Stimulated activated naive B cell treated with anti-CD40 and anti-IgM and Interleukin-4, amounts not matched to agents 10 μg/mL and 1 μg/mL and 100 μg/mL, for 72 hours (primary cell): ENCODE measurements at places on chromosomes 2 and 18.

DNA sequence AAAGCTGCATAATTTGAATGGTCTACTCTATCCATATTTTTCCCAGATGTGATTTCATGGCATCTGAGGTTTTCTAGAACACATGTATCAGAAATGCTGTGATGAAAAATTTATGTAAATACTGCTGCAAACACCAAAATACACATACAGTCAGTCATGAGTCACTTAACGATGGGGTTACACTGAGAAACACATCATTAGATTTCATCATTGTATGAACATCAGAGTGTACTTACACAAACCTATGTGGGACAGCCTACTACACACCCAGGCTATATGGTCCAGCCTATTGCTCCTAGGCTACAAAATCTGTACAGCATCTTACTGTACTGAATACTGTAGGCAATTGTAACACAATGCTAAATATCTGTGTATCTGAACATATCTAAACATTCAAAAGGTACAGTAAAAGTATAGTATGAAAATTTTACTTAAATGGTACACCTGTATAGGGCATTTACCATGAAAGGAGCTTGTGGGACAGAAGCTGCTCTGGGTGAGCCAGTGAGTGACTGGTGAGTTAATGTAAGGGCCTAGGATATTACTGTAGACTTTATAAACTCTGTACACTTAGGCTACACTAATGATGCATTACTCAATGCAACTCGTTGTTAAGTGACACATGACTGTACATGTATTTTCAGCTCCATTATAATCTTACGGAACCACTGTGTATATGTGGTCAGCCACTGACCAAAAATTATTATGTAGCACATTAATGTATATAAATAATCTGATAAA, 33.5 kb downstream of the PNO1 start:
- DNase-seq = no peak

- DNase-seq = no peak
Observed at GRCh38 chr2:8271461-8271860, 410.4 kb upstream of the ID2 start.

GRCh38 chr2:24199968-24200590, 25.2 kb downstream of the FAM228A start:
- no peak for DNase-seq

- no peak for DNase-seq
Observed at GRCh38 chr2:74006459-74006858, 21.7 kb downstream of the TET3 start.

DNA sequence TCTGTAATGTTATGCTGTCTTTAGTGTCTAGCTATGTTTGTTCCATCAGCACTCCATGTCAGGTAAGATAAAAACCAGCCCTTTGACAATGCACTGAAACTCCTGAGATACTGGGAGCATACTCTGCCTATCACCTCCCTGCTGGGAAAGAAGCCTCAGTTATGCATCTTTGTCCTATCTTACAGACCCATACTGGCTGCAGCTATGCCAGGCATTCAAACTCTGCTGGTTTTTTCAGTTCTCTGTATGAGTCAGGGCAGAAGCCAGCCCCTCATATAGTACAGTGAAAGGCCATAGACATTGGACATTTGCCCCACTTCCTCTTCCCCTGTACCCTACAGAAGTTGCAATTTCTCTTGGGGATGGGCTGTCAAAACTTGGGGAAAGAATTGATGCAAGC, 181.1 kb upstream of the RGPD4 start:
- DNase-seq = no peak

GRCh38 chr2:233643128-233643527, 6.9 kb downstream of the UGT1A10 start:
- no peak for DNase-seq

DNA sequence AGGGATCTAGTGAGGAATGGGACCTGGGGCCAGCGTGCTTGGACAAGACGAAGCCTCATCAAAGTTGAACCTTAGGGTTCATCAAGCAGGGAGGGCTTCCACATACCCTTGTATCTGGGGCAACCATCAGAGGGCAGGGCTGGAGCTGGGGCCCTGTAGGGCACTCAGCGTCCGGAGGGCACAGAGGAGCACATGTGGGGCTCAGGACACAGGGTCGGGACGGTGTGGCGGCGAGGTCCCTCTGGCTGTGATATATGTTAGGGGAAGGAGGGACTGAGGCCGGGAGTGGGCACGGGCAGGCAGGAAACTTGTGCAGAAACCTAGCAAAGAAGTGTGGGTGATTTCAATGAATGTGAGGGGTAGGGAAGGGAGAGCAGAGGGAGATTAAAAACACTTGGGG, 244.0 kb downstream of the AGAP1 start:
- DNase-seq = no peak

DNA sequence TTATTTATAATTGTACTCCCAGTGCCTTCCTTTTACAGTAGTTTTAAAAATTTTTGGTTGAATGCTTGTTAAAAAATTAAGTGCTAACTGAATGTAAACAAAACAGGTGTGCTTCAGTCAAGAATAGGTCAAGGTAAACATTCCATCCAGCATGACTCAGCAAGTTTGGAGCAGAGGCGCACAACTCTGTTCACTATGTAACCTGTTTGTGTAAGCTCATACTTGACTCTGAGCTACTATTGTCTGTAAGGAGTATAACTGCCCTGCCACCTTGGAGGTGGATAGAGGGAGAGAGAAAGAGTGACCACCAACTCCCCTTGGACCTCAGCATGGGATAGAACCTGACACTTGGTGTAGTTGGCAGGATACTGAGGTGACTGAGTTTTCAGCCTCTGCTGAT, 207.4 kb upstream of the SYT4 start:
- no peak for DNase-seq

DNA sequence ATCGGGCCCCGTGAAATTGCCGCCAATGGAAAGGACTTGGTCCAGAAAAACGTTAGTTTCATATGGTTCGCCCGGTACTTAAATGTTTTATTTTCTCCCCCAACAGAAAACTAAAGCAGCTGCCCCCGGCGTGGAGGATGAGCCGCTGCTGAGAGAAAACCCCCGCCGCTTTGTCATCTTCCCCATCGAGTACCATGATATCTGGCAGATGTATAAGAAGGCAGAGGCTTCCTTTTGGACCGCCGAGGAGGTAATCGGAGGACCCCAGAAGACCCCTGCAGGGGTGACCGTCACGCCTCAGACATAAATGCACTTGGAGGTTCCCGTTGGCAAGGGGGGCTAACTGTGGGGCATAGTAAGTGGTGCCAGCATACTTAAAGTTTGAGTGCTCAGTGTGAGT, 742 bp downstream of the RRM2 start:
- no peak for DNase-seq

DNA sequence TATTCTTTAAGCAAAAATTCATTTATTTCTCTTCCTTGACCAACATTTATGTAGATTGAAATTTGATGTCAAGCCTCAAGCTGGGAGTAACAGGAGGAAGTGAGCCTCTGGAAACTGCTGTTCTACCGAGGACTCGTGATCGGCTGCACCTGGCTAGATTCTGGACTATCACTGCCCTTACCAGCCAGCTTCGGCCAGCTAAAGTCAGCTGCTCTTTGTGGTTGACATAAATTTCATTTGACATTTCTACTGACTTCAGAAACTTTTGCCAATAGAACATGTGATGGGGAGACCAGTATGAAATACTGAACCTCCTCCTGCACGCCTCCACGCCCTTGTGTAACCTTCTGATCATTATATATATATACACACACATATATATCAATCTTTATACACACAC, 74.2 kb upstream of the RGPD5 start:
- no peak for DNase-seq

DNA sequence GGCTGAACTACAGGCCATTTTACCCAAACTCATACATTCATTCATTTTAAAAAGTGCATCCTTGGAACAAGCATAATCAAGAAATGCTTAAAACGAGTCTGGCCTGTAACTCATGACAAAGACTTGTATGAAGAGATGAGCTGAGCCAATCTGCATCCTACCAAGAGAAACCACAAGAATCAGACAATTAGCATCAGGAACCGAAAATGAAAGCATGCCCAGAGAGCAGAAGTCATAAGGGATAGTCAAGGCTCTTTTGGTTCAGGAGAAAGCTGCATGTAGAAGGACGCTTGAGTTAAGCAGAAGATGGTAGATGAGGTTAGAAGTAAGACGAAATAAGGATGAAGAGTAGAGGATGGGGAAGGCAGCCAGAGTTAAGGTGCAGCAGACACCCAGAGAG, 137.0 kb upstream of the CTNNA2 start:
- no peak for DNase-seq

DNA sequence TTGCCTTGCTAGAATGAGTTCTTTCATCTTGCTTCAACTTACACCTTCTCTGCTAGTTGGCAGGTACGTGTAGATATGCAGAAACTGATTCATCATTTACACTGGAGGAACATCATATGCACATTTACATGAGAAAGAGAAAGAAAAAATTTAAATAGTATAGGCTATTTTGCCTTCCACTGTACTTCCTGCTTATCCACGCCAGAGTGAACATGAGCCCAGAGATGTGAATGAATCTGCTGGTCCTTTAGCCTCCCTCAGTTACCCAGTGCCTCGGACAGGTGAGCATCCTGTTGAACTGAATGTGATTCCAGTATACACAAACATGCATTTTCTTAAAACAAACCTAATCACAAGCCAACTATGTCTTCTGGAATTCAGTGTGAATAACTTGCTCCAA, 83.6 kb downstream of the SESTD1 start:
- DNase-seq = no peak

DNA sequence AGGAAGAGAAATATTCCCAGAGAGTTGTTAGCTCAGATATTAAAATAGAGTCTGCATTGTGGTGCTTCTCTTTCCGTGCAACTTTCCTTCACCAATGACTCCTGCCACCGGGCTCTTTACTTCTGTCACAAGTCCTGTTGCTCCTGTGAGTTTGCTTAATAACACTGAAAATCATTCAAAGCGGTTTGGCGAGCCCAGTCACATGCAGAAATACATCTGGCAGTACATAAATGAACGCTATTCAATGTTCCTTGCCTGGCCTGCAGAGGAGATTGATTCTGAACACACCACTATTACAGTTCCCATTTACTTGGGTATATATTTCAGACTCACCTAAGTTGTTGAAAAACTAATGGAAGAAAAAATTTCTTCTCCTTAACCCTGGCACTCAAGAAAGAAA, 276.6 kb downstream of the ZNF521 start:
- no peak for DNase-seq

- no peak for DNase-seq
Observed at GRCh38 chr18:75441896-75442295, 14.4 kb upstream of the SMIM21 start.
